GM12864 (cell line): ENCODE measurements at places on chromosomes 12 and 14.

GRCh38 chr12:79508622-79509021 is 182.1 kb downstream of the PAWR start:
- no peak for DNase-seq

GRCh38 chr12:57899010-57899662 is 42.2 kb upstream of the ATP23 start:
- DNase-seq: peak; percentile 70

DNA sequence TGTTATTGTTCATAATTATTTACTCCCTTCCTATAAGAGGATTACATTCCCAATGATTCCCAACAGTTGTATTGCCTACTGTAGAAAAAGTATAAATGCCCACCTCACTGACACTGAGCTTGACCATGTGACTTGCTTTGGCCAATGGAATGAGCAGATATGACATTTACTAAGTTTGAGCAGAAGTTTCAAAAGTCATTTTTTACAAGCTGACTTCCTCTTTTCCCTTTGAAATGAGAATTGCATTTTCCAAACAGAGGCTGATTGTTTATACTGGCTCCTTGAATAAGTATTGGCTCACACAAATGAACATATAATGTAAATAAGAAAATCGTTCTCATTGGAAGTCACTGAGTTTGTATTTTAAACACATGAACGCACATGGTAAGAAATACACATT is 116.4 kb upstream of the LRFN5 start:
- DNase-seq: no peak

GRCh38 chr12:30110958-30111586 is 327.3 kb upstream of the TMTC1 start:
- DNase-seq: no peak

DNA sequence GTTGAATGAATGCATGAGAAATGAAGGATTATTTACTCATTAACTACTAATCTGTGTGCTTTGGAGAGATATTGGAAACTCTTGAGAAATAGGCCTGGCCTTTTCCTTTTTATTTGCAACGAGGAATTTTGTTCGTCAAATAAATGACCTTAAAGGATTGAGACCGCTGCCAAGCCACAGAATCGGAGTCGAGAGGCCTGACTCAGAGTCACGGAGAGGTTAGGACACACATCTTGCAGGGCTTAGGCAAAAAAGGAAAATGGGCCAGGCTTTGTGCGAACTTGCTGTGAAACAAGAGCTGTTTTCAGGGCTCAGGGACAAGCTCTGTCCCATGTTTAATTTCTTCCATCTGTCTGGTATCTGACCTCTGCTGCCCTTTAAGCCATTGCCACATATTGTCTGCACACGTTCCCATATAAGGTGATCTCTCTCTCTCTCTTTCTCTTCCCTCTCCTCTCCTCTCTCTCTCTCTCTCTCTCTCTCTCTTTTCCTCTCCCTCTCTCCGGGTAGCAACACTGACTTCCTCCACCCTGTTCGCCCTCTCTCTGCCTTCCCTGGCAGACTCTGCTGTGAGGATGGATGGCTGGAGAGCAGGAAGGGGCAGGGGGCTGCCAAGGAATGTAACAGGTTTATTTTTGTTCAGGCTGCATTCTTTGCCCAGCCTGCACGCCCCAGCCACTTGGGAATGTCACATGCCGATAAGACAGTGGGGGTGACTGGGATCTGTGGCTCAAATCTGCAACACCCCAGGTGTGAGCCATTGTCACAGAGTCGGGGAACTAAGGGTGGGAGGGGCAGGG is 14.9 kb upstream of the IFT81 start:
- no peak for DNase-seq

DNA sequence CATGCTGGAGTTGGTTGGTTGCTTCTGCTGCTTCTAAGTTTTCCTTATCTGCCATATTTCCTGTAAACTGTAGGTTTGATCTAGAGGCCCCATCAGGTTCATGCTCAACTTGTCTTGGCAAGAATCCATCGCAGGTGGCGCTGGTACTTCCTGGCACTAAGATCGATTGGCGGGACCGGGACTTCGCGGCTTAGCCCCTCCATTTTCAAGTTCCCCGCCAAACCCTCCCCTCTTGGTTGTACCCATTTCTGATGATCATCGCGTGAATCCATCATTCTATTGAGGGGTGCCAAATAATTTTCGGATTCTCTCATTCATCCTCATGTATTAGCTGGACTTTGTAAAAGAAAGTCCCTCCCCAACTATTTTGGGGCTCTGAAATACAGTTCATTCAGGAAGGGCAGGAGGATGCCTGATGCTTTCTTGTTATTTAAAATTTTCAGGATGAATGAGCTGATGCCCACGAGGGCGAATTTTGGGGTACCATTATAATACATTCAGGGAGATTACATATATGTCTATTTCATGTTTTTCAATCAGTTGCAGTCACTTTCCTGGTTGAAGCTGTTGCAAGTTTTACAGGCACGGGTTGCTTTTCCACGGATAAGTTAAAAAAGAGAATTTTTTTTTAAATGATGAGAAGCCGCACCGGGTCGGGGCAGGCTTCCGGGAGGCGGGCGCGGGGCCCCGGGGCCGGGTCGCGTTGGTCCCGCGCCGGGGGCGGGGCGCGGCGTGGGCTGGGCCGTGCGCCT is 395 bp upstream of the BRI3BP start:
- peak; percentile 91 for DNase-seq

DNA sequence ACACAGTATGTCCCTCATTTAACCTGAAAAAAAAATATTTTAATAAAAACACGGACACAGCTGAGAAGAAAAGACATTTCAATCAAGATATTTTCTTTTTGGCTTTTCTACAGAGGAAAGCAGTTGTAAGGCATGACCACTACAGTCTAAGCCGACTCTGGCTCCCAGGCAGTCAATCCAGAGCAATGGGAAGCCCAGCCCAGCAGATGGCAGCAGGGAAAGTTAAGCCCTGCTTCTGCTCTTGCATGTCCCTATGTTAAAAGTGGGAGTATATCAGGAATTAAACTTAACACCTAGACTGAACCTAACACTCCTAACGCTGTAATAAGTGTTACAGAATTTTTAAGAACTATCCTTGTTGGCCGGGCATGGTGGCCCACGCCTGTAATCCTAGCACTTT is 19.5 kb upstream of the HAL start:
- no peak for DNase-seq

DNA sequence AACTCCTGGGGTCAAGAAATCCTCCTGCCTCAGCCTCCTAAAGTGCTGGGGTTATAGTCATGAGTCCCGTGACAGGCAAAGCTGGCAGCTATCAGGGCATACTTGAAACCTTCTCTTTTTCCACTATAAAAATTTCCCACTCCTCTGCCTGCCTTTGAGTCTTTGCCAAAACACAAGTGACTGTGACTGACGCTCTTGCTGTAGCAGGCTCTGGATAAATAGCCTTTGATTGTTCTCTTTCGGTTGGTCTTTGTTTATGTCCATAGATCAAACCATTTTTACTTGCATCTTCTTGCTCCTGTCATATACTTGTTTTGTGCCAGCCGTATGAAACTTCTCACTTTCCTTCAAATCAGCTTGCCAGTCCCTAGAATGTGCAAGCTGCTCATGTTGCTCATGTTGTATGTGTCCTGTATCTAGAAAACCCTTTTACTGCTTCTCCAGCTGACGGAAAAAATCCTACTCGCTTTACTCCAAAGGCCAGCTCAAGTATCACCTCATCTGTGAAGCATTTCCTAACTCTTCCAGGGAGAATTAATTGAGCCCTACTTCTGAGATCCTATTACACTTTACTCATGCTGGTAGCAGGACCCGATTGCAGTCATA is 73.1 kb downstream of the RESF1 start:
- DNase-seq: no peak

- no peak for DNase-seq
Observed at GRCh38 chr14:23228812-23229211, 8.9 kb upstream of the RNF212B start.

GRCh38 chr14:102320033-102320660 is 601 bp downstream of the ZNF839 start:
- no peak for DNase-seq

- no peak for DNase-seq
Observed at GRCh38 chr12:79717006-79717405, 26.2 kb upstream of the PAWR start.
